Neural progenitor cell (in vitro differentiated cells): ENCODE measurements at places on chromosomes 3 and 15. TPM values are rescaled to one million over a fixed set of nuclear protein-coding genes. Genes with fewer than 3 reads are reported as not detected.

Gene GPR27
- total RNA-seq = 18.3 and 19.4 TPM in 2 replicates

Gene CCR9
- not detected in 2 replicates for total RNA-seq

Gene MKRN2
- total RNA-seq = 26.2 and 26.5 TPM in 2 replicates

Gene ADCY5
- 1.0 and 1.6 TPM in 2 replicates for total RNA-seq

Gene ATP8B4
- total RNA-seq = 2.0 and 2.7 TPM in 2 replicates

Gene C3orf22
- total RNA-seq = not detected in 2 replicates

Gene HYAL1
- total RNA-seq = 1.6 and 3.0 TPM in 2 replicates

Gene TRPM1
- total RNA-seq = not detected in 2 replicates

Gene BLOC1S6
- 46.6 and 64.6 TPM in 2 replicates for total RNA-seq

Gene TTC21A
- 1.2 and 2.3 TPM in 2 replicates for total RNA-seq

Gene KLF15
- total RNA-seq = 3.3 and 7.2 TPM in 2 replicates

Gene LNP1
- 17.9 and 26.5 TPM in 2 replicates for total RNA-seq

Gene PLSCR4
- total RNA-seq = 0.71 and 1.0 TPM in 2 replicates

Gene C3orf80
- not detected in 2 replicates for total RNA-seq

Gene ELP6
- total RNA-seq = 32.9 and 55.1 TPM in 2 replicates
